ENCODE measurements at places on chromosomes 12 and 14. TPM values are rescaled to one million over a fixed set of nuclear protein-coding genes. Genes with fewer than 3 reads are reported as not detected.

DNA sequence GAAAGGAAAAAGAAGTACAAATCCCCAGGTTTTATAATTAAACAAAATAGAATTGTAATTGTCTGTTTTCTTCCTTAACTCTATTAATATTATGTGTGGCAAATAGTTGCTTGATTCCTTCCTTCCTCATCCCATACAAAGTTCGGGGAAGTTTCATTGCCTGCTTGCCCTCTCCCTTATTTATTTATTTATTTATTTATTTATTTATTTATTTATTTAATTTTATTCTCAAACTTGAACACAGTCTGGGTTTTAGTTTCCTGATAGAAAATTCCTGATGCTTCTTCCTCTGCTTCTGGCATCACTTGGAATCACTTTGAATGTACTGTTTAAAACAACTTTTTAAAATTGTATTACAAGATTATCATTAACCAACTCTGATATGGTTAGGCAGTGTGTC, 145.8 kb upstream of the SOX5 start:
- DNase-seq: no peak

GRCh38 chr12:64840119-64840518, 15.7 kb downstream of the TBC1D30 start:
- DNase-seq: peak; percentile 23

The APOF gene
- total RNA-seq: 0.12 TPM

DNA sequence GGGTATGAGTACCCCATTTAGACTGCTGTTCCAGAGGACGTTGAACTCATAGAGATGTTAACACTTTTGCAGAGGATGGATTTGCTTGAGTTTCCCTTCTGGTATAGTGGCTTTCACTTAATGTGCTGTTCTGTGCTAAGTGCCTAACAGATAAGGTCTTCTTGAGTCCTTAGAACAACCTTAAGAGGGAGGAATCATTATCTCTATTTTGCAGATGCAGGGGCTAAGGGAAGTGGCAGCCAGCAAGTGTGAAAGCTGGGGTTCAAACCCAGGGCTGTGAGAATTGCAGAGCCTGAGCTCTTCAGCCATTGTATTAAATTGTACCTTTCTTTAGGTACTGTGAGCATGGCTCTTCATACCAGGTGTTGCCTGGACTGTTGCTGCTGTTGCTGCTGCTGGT, 122.1 kb upstream of the NRXN3 start:
- DNase-seq: no peak

The POTEG gene
- not detected for total RNA-seq

The PTPN21 gene
- 16.3 TPM for total RNA-seq

The LBHD2 gene
- not detected for total RNA-seq

DNA sequence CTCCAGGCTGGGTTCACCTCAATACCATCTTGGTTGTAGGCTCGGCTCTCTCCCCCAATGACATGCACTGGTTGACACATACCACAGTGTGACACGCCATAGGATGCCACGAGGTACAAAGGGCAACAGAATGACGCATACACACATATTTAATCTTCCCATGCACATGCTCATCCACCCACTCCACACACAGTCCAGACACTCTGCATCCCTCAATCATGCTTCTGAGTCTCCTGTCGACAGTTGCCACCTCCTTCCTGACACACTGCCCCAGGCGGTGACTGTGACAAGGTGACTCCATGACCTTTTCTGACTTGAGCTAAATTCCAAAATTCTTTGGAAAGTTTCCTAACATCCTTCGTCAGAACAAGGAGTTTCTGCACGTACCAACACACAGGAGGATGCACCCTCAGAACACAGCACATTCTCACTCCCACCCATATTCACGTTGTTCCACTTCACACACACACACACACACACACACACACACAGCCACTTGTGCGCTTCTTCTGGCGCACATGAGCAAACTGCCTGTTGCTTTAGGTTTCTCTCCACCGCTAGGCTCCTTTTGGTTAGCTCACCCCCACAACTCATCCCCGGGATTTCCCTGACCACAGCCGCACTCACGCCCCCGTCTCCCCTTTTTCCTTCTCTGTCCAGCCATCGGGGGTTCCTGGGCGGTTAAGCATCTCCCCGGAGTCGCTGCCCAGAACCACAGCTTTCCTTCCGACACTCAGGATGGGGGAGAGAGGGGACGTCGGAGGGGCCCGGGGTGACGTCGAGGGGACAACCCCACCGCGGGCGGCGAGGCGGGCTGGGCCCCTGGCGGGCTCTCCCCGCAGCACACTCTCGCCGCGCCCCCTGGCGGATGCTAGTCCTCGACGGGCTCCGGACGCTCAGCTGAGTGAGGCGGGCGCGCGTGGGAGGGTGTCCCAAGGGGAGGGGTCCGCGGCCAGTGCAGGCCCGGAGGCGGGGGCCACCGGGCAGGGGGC, 536 bp upstream of the WNT1 start:
- DNase-seq: peak; percentile 77

GRCh38 chr14:24281636-24282035, 10.2 kb upstream of the RABGGTA start:
- no peak for DNase-seq

DNA sequence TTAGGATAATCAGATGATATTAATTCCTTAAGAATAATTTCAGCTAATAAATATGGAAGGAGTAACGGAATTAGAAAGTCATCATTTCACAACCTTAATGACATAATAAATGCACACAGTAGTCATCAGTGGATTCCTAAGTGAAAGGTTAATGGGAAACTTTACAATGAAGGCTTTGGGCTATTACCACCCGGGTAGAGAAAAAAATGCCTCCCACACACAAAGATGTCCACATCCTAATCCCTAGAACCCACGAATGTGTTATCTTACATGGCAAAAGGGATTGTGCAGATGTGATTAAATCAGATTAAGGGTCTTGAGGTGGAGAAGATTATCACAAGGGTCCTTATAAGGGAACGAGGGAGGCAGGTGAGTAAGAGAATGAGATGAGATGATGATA, 5.6 kb downstream of the TMED10 start:
- no peak for DNase-seq

- no peak for DNase-seq
Observed at GRCh38 chr12:82437744-82438143, 79.4 kb downstream of the METTL25 start.

DNA sequence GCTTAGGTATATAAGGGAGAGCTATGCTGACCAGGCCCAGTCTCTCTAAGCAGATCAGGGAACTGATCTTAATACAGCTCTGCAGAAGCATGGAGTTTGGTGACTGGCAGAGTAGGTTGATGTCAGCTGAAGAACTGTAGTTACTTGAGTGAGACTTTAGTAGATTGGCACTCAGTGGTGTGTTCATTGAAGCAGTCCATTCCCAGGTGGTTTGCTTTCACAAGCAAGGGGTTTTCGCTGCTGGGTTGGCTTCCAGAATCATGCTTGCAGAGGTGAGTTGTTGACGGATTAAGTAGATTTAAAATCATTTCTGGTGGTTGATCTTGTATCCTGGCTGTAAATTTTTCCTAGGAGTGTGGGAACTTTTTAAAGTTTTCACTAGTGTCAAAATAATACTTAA, 6.5 kb upstream of the DHRS7 start:
- DNase-seq: no peak

GRCh38 chr12:65296508-65297265, 18.2 kb downstream of the MSRB3 start:
- no peak for DNase-seq

- DNase-seq: no peak
Observed at GRCh38 chr12:9319044-9319841, 111.0 kb upstream of the PZP start.

GRCh38 chr12:91877022-91877421, 268.6 kb downstream of the BTG1 start:
- DNase-seq: no peak

The STAC3 gene
- 0.23 TPM for total RNA-seq

The SUPT16H gene
- total RNA-seq: 58.1 TPM

- no peak for DNase-seq
Observed at GRCh38 chr14:28603606-28604005, 163.0 kb upstream of the FOXG1 start.

The BDKRB2 gene
- total RNA-seq: 4.7 TPM

The LAG3 gene
- total RNA-seq: 0.52 TPM

- peak; percentile 65 for DNase-seq
Observed at GRCh38 chr14:104973385-104974145, 4.6 kb downstream of the AHNAK2 start.

The OR6C6 gene
- total RNA-seq: not detected

The NTF3 gene
- 5.0 TPM for total RNA-seq

DNA sequence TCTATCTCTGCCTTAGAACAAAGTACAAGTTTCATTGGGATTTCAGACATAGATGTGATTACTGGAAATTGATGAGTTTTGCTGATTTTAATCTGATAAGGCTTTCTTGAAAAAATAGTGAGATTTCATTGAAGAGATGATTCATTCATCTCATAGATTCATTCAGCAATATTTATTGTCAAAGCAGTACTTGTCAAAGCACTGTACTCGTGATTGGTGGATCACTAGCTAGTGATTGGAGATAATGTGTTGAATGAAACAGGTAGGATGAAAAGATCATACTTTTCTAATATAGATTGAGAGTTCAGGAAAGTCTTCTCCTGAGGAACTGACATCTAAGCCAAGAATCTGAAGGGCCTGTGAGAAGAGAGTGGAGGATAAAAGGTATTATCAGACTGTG, 71.0 kb downstream of the KTN1 start:
- no peak for DNase-seq

The TMEM260 gene
- total RNA-seq: 31.8 TPM

- no peak for DNase-seq
Observed at GRCh38 chr14:72961579-72962335, 35.5 kb downstream of the DCAF4 start.

The RHEBL1 gene
- total RNA-seq: not detected

The GPR65 gene
- 0.04 TPM for total RNA-seq

DNA sequence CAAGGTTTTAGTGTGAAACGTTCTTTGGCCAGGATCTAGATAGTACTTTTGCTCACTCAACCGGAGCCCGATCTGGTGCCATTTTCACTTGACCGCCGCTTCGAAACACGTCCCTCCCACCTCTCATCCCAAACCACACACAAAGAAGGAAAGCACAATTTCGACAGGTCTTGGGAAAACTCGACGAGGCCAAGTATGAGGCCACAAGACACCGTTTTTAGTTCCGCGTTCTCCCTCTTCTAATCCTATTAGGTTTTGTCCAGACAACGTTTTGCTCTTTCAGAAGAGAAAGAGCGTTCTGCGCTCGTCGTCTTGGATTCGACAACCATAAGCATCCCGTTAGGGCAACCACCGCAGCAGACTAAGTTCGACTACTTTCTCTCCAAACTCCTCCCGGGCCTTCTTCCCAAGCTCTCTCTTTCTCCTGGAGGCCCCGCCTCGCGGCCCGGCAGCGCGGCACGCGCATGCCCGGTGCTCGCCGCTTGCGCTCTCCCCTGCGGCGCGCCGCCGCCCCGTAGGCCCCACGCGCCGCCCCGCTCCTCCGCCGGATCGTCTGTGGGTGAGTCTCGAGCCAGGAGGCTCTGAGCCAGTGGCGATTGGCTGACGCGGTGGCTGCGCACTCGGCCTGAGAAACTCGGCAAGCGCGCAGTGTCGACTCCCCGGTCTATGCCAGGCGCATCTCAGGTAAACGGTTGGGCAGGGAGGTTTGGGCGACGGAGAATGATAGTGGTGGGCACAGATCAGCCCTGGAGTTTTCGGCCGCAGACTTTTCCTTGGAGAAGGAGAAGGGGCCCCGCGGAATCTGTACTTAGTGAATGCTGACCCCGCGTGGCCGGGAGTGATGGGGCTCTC, at the start of gene MIPOL1:
TSS of gene MIPOL1 (plus strand) at position 517 of the 852 bp plus-strand sequence. CDS start 49,952 bp downstream, outside the sequence.
- DNase-seq: peak; percentile 95

GRCh38 chr12:79294590-79294989, 396.2 kb downstream of the PAWR start:
- no peak for DNase-seq

- DNase-seq: no peak
Observed at GRCh38 chr12:100460702-100461101, 13.0 kb upstream of the NR1H4 start.

GRCh38 chr12:66739940-66740651, 61.2 kb upstream of the GRIP1 start:
- no peak for DNase-seq

The PDZRN4 gene
- total RNA-seq: 2.3 TPM

- no peak for DNase-seq
Observed at GRCh38 chr12:93090731-93091172, 161.7 kb upstream of the EEA1 start.

The RTL1 gene
- 2.6 TPM for total RNA-seq

DNA sequence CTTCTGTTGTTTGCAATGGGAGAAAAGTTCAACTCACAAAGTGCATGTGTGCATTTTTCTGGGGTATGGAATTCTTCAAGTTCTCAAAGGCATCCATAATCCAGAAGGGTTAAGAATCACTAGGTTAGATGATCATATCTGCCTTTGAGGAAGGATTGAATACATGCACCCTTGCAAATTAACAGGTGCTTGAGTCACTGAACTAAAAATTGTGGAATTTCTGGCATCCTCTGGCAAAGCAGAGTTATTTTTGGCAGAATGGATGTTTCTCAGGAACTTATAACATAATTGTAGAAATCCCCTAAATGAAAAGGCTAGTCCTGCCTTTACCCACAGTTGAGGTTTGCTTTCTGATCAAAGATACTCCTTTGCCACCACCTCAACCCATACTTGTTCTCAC, 136.5 kb upstream of the DYRK2 start:
- no peak for DNase-seq

DNA sequence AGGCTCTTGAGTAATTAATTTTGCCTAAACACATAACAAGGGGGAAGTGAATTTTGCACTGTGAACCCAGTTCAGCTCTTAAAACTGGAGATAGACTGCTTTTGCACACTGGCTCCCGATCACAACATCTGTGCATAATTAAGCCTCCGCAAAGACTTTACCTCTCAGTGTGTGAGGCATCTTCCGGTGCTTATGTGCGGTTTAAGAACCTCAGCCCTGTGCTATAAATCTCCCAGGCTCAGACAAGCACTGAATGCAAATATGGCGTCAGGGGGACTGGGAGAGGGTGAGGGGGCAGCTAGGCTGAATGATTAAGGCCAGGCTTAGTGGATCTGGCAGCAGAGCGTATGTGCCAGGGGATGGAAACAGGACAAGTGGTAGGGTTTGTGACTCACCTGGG, 103.3 kb downstream of the ADCK1 start:
- DNase-seq: no peak

The CCDC197 gene
- total RNA-seq: not detected

The FBRSL1 gene
- 18.5 TPM for total RNA-seq

- no peak for DNase-seq
Observed at GRCh38 chr12:54002278-54002914, 2.4 kb downstream of the HOXC9 start.

The SOS2 gene
- 28.7 TPM for total RNA-seq

GRCh38 chr12:89593233-89593632, 67.4 kb upstream of the POC1B start:
- no peak for DNase-seq

- DNase-seq: peak; percentile 32
Observed at GRCh38 chr14:50364792-50365191, 31.9 kb downstream of the CDKL1 start.

DNA sequence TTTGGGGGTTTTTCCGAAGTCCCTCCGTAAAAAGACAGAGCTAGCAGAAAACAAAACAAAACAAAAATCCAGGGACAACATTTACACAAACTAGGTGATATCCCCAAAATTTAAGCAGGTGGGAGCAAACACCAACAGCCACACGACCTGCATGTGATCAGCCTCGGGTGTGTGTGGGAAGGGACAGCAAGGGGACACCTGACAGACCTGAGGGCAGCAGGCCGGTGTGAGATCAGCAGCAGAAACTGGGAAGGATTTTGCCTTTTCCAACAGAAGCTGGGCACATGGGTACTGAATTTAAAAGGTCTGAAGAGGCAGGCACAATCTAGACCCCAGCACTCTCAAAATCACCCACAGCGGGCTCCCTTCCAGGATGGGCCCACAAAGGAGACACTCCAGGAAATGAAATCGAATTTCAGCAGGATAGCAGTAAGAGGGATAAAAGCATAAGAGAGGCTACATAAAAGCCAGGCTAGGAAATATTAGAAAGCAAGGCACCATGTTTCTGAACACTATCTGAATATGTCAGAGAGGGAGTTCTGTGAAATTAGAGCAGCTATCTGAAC, 36.5 kb upstream of the SELPLG start:
- DNase-seq: no peak
